ENCODE measurements at places on chromosomes 6 and 20.

DNA sequence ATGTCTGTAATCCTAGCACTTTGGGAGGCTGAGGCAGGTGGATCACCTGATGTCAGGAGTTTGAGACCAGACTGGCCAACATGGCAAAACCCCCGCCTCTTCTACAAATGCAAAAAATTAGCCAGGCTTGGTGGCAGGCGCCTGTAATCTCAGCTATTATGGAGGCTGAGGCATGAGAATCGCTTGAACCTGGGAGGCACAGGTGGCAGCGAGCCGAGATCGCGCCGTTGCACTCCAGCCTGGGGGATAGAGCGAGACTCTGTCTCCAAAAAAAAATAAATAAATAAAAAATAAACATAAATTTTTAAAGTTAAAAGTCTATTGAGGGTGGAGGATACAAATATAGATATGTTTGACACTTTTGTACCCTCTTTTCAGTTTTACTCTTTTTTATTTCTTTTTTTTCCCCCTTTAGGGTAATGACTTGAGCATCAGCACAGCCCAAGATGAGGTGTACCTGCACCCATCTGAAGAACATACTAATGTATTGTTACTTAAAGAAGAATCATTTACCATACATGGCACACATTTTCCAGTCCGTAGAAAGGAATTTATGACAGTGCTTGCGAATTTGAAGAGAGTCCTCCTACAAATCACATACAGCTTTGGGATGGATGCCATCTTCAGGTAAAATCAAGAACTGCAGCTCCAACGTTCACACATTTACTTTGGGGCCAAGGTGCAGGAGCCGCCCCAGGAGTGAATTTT lies 368.9 kb downstream of the LAMA2 start:
- peak; percentile 10 for DNase-seq

DNA sequence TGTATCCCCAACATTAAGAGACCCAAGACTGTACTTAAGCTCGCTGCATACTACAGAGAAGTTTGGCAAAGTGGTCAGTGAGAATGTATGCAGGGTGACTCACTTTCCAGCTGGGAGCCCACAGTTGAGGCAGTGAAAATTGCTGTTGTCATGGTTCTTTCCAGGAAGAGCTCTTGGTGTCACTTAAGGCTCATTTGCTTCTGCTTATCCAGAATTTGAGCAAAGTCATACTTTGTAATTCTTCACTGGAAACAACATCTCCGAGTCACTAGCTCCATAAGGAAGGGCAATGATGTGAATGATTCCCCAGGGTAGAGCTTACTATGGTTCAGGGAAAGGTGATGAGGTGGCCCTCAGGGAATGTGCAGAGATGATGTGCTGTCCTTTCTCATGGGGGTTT lies 65.4 kb upstream of the FBXL4 start:
- no peak for DNase-seq

DNA sequence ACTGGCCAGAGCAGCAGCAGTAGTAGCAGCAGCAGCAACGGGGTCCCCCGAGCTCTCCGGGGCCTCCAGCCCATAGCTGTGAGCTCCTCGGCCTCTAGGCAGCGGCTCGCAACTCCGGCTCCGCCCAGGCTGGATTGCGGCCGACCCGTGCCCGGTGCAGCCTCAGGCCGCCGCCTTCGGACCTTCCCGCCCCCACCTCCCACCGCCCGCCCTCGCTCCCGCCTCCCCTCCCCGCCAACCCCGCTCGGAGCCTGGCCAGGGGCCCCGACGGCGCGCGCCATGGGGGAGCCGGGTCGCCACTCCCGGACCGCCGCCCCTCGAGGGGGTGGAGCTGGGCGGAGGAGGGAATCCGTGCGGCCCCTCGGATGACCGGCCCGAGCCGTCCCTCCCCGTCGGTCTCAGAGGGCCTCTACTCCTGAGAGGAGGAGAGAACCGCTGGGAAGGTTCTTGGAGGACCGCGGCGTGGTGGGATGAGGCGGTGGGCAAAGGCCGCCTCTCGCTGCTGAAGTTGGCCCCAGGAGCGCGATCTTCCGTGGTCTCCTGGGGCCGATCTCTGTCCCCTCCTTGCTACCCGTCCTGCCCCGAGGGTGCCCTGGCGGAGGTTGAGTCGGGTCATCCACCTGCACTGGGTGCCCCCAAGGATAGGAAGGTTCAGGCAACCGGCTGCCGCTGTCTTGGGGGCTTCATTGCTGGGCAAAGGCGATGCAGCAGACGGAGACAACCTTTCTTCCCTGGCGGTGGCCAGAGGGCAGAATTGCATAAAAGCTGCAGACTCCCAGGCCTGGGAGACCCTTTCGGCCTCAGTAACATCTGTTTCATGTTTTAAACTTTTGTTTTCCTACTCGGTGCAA lies at the start of gene ADAM33:
Gene ADAM33, minus strand, starts transcription at position 80 of the 851 bp plus-strand sequence. Its CDS starts 6 bp downstream, at position 74.
- DNase-seq = no peak

DNA sequence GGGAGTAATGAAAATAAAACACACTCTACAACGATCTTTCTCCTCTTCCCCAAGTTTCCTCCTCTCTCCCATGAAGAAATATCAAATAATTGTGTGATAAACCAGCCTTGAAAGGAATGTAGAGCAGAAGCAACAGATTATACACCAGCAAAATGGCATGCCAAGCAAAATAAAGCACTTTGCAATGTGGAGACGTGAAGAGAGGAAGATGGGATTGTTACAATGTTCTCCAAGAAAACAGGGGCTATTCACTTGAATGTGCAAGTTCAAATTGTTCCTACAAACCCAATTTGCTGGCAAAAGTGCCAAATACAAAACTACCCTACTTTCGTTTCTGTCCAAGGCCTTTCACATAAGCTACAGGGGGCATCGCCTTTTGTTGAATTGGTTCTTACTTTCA lies 185.1 kb downstream of the PDE7B start:
- DNase-seq = no peak

GRCh38 chr20:60361761-60362395 lies 403.7 kb downstream of the CDH26 start:
- DNase-seq = no peak

DNA sequence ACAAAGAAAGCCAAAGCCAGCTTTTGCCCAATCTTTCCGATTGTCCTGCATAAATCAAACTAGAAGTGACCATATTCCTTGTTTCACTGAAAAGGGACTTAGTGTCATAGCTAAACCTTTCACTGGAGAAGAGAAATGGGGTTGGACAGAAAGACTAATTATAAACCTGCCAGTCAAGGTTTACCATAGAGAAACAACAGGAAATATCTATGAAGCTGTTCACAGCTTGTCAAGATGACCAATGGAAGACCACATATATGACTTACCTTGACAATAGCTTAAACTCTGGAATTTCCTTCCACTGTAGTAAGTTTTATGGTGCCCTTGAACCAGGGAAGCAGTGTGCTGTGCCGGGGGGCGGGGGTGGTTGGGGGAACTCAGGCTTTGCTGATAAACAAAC lies 107.7 kb upstream of the PHACTR1 start:
- no peak for DNase-seq

DNA sequence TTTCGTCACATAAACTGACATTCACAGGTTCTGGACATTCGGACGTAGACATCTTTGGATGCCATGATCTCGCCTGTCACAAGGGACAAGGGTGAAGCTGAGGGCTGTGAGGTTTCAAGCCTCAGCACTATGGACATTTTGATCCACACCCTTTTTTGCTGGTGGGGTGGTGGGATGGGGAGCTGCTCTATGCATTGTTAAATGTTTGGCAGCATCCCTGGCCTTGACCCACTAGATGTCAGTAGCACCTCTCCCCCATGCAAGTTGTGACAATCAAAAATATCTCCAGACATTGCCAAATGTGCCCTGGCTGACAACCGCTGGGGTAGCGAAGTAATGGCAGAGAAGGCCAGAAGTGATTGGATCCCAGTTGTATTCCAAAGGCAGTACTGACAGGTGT lies 229.4 kb downstream of the TSHZ2 start:
- DNase-seq = no peak

DNA sequence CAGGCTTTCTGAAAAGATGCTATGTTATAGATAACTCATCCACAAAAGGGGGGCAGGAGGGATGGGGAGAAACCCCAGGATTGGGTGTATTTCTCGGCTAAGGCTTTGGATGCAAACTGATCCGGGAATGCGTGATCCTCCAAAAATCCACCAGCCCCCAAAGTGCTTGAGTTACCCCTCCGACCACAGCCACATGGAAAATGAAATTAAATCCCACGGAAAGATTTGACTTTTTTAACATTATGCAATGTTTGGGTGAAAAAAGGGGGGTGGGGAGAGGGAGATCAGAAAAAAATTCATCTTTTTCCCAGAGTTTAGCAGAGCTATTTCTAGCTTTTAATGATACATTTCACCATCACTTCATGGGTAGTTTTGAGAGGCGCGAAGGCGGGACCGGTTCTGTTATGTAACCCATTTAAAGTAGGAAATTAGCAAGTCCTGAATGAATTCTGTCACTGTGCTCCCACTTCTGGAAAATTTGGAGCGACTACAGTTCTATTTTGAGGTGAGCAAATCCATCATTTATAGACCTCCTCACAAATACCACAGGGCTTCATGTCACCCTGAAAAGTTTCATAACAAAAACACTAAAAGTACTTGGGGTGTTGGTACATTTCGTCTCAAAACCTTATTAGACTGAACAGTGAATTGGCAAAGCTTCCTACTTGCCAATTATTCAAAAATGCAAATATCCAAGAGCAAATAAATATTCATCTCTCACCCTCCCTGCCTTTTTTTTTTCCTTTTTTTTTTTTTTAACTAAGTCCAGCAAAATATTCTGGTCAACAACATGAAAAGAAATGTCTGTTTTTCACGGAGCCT lies 51.9 kb upstream of the NFATC2 start:
- no peak for DNase-seq

DNA sequence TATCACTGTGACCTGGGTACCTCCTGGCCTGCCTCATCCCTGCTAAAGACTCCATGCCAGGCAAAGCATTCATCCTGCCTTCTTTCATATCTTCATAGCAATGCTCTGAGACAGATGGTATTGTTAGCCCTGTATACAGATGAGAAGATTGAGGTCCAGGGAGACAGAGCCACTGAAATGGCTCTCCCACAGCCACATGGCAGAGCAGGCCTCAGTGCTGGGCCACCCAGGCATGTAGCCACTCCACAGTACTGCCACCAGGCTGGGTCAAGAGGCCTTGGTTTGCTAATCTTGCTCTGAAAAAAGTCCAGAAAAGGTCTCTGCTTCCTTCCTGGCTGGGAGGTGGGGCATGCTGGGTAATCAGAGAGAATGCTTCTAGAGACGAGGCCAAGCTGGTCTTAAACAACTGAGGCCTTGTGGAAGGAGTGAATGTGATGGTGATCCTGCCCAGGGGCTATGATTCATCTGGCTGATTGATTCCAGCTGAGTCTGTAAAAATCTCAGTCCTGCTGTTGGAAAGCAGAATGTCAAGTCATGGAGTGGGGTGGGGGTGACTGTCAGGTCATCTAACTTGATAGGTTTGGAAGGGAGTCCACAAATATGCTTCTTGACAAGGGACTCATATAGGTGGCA lies 29.8 kb downstream of the HM13 start:
- DNase-seq = no peak

- DNase-seq = no peak
Measured at GRCh38 chr20:60060593-60060992, 102.4 kb downstream of the CDH26 start.

- no peak for DNase-seq
Measured at GRCh38 chr20:53950031-53950430, 120.4 kb downstream of the BCAS1 start.

All from CD4-positive, alpha-beta T cell treated with Interferon gamma for 1 hour (primary cell).